ENCODE measurements at places on chromosomes 4 and X.
A peak's percentile ranks its signal among the peaks of the same experiment; 100 is the strongest.

DNA sequence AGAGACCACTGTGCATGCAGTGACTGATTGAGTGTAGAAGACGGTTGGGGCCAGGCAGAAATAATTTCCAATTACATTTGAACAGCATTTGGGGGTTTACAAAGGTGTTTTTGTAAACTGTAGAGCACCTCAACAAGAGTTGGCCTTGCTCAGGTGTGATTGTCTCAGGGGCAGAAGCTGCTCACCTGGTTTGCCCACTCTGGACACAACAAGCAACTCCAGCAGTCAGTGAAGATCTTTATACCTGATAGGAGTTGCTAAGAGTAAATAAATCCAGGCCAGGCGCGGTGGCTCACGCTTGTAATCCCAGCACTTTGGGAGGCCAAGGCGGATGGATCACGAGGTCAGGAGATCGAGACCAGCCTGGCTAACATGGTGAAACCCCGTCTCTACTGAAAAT is 221.3 kb downstream of the RAB28 start:
- DNase-seq = no peak

- no peak for DNase-seq
These were observed 15.7 kb downstream of the PRKX start for GRCh38 chrX:3697701-3698279.

DNA sequence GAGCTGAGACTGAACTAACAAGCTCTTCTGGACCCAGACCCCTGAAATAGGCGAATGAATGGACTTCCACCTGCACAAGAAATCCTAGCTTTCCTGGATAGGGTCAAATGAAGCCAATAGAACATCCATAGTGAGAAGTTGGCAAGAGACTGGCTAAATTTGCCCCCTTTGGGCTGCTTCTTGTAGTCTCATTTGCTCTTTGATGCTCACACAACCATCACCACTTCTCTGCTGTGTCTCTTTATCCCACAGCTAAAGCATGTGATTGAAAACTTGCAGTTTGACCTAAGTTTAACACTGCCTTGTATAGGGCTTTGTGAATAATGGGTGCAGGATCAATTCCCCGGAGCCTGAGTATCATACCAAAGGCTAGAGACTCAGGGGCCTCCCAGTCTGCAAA is 38.2 kb downstream of the NLGN3 start:
- DNase-seq = no peak

DNA sequence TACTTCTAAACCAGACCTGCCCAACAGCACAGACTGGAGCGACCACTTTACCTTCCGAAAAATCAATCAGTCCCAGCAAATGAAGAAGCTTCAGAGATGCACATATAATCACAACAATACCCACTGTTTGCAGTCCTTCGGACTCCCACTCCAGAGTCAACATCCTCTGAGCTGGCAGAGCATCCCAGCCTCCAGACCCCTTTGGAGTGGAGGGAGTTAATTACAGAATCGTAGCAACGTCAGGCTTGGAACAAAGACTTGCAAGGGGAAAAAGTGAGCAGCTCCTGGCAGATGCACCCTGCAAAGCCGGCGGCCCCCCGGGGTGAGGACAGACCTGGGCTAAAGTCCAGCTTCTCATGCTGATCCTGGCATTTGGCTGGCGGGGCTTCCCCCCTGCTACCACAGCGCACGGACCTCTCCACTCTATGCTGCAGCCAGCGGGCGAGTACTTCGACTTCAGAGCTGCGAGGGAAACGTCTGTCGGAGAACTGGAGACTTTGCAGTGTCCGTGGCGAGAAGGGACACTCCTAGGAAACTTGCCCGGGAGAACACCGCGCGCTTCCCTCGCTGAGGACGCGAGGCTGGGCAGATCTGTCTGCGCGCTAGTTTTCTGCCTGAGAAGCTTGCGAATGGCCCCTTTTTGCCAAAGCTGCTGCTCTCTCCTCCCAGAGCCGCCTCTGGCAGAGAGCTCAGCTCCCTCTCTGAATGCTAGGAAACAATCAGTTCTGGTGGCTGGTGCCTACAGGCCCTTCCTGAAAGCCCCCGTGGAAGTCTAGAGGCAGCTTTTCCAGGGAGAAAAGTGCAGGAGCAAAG is 283.7 kb downstream of the PACRGL start:
- DNase-seq = no peak

GRCh38 chr4:101972791-101973190 is 182.3 kb downstream of the BANK1 start:
- DNase-seq = no peak

DNA sequence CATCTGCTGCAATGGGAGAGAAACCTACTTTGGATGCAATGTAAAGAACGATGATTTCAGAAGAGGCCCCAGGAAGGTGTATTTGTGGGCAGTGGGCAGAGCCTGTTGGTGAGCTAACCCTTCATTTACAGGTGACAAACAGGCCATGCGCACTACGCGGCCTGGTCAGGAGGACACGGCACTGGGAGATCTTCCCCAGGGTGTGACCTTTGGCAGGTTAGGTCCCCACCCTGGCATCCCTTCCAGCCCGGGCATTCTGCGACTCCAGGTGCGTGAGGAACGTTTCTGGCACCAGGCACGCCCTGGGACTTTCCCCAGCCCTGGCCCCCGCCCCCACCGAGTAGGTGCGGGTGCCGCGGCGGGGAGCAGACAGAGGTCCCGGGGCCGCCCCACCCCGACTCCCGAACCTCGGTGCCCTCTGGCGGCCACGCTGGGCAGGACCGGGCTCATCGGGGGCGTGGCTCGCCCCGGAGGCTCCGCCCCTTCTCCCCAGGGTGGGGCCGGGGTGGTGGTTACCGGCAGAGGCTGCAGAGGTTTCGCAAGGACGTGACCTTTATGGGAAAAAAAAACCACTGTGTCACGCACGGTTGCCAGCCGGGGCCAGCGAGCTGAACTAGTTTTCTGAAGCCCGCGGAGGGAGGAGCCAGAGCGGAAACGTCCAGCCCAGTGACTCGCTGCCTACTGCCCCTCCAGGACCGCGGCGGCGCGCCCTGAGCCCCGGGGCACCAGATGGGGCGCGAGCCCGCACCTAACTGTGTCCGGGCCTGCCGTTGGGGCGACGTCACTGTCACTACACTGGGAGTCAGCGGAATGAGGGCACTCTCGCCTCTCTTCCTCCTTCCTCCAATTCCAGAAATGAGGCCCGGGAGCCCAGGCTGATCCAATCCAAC is 5.0 kb upstream of the NYX start:
- peak; percentile 78 for DNase-seq

DNA sequence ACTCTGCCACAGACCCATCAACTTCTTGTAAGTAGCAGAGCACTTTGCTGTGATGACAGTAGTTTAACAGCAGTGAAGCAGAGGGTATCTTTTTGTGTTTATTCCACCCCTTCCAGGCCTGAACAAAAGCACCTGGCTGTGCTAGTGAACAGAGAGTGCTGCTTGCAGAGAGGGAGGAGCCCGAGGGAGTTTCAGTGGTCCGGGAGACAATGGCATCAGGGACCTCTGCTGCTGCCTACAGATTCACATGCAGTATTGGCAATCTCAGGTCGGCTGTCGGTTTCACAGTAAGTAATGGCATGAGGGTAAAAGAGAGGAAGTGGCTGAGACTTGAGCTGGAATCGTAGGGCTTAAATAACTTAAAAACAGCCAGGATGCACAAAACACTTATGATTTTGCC is 755.8 kb downstream of the RPA4 start:
- DNase-seq = no peak

DNA sequence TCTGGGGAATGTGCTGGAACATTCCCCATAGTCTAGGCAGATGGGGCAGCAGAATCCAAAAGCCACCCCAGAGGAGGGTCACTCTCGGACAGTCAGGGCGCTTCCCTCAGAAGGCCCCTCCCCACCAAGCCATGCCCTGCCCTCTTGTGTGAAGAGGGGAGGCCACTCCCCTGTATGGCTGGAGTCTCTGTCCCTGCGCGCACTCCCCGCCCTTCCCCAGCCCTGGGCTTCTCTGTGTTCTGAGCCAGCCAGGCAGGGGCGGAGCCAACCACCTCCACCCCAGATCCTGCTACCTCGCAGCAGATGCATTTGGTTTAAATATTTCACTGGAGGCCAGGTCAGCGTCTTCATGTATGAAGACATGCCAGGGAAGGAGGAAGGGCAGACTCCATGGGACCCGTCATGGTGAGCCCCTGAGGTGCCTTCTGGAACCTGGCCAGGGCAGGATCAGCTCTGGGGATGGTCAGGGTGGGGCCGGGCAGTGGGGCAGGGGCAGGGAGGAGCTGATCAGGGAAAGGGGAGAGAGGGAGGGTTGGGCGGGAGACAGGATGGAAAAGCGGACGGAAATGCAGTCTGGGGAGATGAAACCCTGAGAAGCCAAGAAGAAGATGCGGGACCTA is 107.3 kb downstream of the ADRA2C start:
- no peak for DNase-seq

DNA sequence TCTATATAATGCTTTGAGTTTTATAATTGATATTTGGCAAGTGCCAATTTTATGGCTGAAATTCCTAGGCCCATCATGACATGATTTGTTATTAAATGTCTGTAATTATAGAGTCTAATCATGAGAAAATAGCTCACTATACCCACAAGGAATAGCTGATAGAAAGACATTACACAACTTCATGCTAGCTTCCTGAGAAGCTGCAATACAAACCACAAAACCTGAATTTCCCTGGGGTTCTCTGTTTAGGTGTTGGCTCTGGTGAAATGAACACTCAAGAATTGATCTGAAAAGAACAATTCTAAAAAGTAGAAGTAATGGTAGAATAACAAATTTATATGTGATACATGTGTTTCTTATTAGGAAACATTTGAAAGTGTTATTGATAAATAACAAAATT is 169.6 kb downstream of the GASK1B start:
- no peak for DNase-seq

- no peak for DNase-seq
These were observed 170.4 kb upstream of the LDB2 start for GRCh38 chr4:17068891-17069290.

DNA sequence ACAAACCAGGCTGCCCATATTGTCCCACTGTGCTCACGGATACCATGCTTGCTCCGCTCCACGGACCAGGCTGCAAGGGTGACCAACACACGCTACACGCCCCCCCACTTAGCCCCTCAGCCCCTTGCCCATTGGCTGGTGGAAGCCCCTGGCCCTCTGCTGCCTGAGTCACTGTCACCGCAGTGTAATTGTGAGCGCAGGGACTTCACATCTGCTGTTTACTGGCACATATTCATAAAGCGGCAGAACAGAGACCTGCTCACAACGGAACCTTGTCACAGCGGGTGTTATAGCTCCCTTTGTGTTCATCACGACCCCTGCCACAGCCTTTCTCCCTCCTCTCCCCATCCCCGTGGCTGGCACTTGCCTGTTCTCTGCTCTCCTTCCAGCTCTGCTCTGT is 83.7 kb downstream of the PSAPL1 start:
- no peak for DNase-seq

GRCh38 chr4:77125961-77126360 is 31.0 kb upstream of the CCNG2 start:
- DNase-seq = no peak

- no peak for DNase-seq
These were observed 18.2 kb downstream of the NAAA start for GRCh38 chr4:75922588-75922987.

- DNase-seq = no peak
These were observed 79.6 kb upstream of the RBPJ start for GRCh38 chr4:26241179-26241578.

- no peak for DNase-seq
These were observed 251.1 kb downstream of the GLUD2 start for GRCh38 chrX:121298499-121298898.

- DNase-seq = no peak
These were observed 5.8 kb upstream of the CTSO start for GRCh38 chr4:155959417-155959816.

DNA sequence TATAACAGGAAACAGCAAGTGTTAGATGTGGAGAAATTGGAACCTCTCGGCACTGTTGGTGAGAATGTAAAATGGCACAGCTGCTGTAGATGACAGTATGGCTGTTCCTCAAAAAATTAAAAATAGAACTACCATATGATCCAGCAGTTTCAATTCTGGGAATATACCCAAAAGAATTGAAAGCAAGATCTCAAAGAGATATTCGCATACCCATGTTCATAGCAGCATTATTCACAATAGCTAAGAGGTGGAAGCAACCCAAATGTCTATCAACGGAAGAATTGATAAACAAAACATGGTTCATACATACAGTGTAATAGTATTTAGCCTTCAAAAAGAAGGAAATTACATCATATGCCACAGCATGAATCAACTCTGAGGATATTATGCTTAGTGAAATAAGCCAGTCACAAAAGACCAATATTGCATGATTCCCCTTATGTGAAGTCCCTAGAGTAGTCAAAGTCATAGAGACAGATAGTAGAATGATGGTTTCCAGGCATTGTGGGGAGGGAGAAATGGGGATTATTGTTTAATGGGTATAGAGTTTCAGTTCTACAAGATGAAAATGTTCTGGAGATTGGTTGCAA is 467.7 kb downstream of the IDS start:
- no peak for DNase-seq

DNA sequence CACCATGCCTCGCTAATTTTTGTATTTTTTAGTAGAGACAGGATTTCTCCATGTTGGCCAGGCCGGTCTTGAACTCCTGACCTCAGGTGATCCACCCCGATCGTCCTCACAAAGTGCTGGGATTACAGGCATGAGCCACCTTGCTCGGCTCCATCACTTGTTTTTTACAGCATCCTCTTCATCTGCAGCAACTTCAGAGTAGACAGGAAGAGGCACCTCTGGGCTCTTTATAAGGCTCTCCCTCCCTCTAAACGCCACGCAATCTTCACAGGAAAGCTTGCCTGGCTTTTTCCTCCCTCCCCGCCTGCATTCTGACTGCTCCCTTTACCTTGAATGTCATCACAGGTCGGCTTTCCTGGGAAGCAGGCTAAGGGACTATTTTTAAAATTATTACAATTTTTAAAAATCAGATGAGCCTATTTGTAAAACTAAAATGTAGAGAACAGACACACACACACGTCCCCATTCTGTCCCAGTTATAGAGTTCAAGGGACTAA is 111.5 kb upstream of the LDB2 start:
- no peak for DNase-seq

DNA sequence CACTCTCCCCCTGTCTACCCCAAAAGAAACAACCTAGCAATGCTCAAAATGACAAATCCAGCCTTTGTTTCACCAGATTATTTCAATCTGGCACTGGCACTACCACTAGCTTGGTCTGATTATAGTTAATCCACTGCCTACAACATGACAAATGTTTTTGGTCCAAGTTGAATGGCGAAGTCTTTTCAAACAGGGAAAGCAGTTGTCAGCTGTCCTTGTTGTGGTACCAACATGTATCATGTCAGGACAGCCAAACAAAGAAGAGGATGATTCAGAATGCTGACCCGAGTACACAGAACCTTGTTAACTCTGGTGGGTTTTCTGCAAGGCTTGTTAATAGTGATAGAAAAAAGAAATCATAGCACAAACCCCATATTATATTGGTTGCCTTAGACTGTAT is 160.8 kb upstream of the ANK2 start:
- no peak for DNase-seq

GRCh38 chr4:20341134-20341738 is 89.5 kb downstream of the SLIT2 start:
- no peak for DNase-seq

DNA sequence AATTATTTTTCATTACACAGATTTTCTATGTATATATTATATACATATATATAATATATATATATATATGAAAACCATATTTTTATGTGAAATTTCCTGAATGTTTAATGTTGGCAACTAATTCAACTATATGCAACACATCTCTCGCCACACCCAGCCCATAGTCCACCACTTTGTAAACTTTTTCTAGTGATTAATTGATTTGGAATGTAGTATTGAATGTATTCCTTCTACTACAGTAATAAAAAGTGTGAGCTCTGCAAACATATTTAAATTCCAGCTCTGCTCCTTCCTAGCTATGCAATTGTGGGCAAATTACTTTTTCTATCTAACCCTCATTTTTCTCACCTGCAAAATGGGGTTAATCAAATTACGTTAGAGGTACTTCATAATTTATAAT is 187.8 kb downstream of the TEX11 start:
- no peak for DNase-seq

GRCh38 chr4:36574816-36575215 is 293.4 kb downstream of the DTHD1 start:
- DNase-seq = no peak
